MG63 (cell line): ENCODE measurements at places on chromosomes 4 and X. TPM values are rescaled to one million over a fixed set of nuclear protein-coding genes. Genes with fewer than 3 reads are reported as not detected.

DNA sequence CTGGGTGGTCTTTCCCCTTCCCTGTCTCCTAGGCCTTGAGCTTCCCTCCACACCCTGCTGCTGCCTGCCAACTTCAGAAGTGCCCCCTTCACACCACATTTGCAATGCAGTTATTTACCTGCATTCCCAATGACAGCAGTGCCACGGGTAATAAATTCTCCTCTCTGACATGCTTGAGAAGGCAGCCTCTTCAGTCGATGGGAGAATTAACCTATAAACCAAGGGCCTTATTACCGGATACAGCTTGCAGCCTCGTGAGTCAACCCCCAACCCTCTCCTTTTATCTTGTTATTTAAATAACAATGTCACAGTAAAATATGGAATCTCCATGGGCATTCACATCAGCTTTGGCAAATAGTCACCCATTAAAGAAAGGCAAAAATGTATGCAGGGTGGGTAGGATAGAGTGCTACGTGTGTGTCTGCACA is 34.7 kb upstream of the LGI2 start:
- DNase-seq: no peak

DNA sequence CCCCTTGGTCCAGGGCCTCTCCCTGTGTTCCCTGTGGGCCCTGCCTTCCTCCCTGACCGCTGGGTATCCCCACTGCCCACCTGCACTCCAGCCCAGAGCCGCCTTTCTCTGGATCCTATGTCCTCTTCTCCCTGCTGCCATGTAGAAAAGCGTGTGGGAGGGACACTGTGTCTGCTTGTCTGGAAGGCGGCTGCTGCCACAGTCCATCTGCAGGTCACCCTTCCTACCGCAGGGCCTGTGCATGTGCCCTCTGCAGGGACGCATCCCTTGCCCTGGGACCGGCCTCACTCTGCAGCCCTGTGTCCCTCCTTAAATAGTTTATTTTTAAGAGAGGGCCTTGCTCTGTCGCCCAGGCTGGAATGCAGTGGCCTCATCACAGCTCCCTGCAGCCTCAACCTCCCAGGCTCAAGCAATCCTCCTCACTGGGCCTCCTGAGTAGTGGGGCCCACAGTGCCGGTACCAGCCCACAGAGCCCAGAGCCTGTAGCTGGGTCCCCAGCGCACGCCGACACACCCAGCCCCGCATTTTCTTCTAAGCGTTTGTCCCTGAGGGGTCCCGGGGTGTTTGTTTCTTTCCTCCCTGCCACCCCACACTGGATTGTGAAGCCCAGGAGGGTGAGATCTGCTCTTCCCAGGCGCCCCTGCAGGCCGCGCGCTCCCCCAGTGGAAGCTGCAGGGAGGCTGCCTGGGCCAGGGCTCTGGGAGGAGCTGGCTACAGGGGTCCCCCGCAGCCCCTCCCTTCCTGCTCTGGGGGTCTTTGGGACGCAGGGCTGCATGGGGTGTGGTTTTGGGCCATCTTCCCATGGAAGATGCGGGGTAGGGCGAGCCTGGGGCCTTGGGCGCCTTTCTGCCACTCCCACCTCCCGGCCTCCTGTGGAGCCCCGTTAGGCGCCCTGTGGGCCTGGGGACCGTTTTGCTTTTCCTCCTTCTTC is 12.8 kb upstream of the NAT8L start:
- DNase-seq: no peak

DNA sequence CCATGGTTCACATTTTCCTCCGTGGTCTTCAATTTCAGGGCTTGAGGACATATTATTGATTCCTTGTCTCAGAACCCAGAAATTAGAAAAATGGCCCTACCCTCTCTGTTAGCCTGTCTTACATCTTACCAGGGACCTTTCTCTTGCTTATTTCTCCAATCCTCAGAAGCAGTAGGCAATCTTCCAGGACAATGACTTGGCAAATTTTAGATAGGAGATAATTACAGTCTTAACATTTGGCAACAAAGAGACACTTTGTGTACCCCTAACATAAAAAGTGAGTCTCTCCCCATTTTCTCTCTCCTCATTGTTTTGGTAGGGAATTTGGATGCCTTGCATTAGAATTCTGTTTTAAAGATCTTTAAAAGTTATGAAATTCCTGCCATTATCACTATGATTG is 778.1 kb upstream of the SLIT2 start:
- DNase-seq: no peak

DNA sequence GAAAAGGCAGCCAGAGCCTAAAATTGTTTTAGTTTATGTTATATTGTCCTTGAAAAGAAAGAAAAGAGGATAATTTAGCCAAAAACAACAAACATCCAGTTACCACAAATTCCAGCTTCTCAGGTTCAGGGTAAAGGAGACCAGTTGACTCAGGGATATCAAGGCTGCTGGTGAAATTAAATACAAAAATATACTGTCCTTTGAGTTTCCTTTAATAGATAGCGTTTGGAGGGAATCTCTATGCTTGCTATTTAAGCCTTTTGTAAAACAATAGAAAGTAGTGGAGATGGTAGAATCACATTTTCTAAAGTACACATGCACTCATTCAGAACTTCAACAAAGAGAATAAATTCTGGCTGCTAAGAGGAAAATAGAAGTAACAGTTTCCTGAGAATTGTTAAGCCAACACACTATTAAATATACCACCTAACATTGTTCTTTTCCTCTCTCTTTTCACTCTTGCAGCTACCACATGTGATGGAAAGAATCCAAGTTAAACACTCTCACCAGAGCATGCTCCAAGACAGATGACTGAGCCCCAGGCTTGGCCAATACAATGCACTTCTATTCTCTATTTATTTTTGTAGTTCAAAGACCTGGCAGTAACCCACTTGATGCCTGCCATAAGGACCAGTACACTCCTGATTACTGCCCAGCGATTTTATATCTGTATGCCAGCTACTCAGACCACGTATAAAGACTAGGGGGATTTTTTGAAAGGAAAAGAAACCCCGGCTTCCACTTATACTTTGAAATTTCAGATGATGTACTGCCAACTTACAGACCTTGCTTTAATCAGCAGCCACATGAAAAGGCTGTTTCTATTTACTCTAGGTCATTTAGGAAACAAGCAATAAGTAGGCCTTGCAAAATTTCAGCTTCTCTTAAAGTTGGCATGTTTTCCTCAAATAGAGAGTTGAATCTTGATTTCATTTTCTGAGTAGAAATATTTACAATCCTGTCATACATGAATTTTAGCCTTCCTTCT is 756.9 kb downstream of the FAT4 start:
- DNase-seq: peak; percentile 86

DNA sequence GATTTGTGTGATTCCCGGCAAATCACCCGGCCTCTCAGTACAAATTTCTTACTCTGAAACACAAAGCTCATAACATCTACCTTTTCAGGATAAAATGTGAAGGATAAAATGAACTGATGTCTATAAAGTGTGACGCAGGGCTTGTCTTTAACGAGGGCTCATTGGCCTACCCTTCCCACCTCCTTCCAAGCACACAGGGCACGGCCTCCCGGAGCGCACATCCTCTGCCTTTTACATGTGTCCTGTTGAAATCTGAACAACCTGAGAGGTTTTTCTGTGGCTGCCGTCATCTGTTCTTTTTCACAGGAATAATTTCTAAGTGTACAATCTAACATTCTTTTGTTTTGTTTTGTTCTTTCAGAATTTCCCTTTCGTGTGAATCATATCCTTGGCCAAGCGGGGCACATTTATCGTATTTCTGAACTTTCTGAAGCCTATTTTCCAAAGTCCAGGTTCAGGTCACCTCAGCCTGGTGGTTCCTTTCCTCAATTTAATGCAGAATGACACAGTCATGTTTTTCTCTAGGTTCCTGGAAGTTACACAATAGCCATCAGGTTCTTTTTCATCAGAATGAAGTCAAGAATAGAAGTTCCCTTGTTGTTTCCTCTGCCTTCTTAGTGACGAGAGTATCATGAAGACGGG is 53.1 kb upstream of the SPRY1 start:
- DNase-seq: no peak

- no peak for DNase-seq
Measured at GRCh38 chrX:72273718-72274117, 3.3 kb downstream of the RPS4X start.

- DNase-seq: no peak
Measured at GRCh38 chrX:97189668-97190067, 306.0 kb downstream of the RPA4 start.

- DNase-seq: no peak
Measured at GRCh38 chr4:114156371-114156770, 176.9 kb upstream of the ARSJ start.

DNA sequence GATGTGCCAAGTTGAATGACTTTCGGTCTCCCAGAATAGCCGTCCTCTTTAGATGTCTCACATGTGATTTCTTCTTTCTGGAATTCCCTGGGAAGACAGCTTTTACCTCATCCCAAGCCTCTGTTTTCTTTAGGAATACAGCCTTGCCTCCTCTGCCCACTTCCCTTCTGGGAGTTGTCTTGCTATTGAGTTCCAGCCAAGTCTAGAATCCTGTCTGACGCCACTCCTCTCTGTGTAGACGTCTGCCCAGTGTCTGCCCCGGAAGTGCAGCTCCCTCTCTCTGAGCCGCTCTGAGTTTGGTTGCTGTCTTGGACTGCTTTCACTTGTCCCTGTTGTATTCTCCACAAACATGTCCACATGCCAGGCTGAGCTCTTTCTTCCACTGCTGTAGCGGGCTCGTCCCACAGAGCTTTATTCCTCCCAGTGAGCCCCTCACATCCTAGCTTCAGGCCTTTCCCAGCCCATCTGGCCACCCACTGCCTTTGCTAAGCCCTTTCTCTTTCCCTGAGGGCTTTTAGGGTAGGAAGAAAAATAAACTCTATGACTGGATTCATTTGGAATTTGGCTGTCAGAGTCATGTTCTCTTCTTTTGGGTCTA is 9.0 kb upstream of the IGFBP7 start:
- peak; percentile 85 for DNase-seq

GRCh38 chr4:88693792-88694191 is 3.8 kb downstream of the NAP1L5 start:
- DNase-seq: no peak

The CDS1 gene
- not detected in 2 replicates for total RNA-seq

GRCh38 chr4:140361099-140361498 is 12.3 kb upstream of the SCOC start:
- no peak for DNase-seq

GRCh38 chr4:165604181-165604580 is 225.4 kb downstream of the CPE start:
- DNase-seq: no peak

The NHSL2 gene
- total RNA-seq: not detected in 2 replicates

GRCh38 chrX:38402118-38402517 is 49.7 kb downstream of the OTC start:
- DNase-seq: no peak
